ENCODE measurements at places on chromosomes 1 and 21.

- DNase-seq, result no peak
Measured at GRCh38 chr21:31233711-31234110, 110.3 kb downstream of the TIAM1 start.

DNA sequence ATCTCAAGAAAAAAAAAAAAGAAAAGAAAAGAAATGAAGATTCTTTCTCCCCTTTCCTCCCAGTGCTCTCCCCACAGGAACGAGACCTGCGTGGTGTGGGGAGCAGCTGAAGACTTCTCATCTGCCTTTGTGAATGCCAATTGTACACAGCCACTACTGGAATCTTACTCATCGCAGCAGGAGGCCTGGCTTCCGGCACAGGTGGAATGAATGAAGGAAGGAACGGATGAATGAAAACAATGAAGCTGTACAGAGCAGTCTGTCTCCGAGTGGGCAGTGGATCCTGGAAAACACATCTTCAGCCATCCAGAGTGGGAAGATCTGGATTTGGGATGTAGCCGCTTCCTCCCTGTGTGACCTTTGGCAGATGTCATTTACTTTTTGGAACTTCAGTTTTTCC lies 64.9 kb downstream of the RUNX3 start:
- DNase-seq, result no peak

DNA sequence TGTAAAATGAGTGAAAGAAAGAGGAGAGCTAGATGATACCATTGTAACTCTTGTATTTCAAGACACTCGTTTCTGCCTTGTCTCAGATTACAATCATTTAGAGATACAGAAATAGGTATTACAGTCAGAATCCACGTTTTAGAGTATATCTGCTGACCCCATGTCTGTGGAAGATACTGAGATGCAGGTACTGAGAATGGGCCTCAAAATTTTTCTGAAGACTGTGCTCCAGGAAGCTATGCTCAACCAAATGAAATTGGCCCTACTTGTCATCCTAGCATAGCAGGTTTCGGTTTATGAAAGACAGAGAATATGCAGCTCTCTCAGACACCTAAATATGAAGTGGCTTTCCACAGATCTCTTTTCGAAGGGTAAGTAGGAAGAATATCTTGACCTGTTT lies 6.0 kb upstream of the WARS2 start:
- DNase-seq, result no peak

GRCh38 chr1:212178851-212179250 lies 106.4 kb upstream of the PPP2R5A start:
- no peak for DNase-seq

- DNase-seq, result no peak
Measured at GRCh38 chr1:3162322-3162882, 93.4 kb downstream of the PRDM16 start.

GRCh38 chr1:51726544-51727225 lies 109.8 kb downstream of the OSBPL9 start:
- no peak for DNase-seq

- no peak for DNase-seq
Measured at GRCh38 chr1:73044241-73045036, 762.1 kb upstream of the NEGR1 start.

DNA sequence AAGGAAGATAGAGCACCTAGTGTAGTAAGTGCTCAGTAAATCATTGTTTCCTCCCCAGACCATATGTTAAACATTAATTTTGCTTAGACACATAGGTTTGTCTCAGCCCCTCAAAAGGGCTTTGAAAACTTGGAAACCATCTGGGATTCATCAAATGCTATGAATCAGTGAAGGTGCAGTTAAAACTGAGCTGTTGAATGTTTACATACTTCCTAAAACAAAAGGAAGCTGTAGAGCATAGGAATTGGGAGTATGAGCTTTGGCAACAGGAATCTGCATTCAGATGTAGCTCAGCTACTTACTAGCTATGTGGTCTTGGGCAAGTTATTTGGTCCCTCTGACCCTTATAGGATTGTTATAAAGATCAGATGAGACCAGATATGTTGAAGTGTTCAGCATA lies 18.7 kb upstream of the PODN start:
- DNase-seq, result no peak

- no peak for DNase-seq
Measured at GRCh38 chr1:9120312-9120958, 8.5 kb downstream of the GPR157 start.

DNA sequence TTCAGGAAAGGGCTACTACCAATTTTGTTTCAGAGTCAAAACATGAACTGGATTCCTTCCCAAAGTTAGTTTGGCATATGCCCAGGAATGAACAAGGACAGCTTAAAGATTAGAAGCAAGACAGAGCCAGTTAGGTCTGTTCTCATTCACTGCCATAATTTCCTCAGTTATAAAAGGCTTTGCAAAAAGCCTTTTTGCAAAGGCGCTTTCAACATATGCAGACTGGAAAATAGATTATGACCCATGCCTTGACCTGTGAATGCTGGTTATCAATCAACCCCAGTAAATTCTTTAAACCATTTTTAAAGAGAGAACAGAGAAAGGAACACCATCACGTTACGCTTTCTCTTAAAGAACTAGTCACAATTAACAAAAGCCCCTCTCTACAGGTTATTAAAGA lies 1.7 kb upstream of the FRRS1 start:
- DNase-seq, result no peak

DNA sequence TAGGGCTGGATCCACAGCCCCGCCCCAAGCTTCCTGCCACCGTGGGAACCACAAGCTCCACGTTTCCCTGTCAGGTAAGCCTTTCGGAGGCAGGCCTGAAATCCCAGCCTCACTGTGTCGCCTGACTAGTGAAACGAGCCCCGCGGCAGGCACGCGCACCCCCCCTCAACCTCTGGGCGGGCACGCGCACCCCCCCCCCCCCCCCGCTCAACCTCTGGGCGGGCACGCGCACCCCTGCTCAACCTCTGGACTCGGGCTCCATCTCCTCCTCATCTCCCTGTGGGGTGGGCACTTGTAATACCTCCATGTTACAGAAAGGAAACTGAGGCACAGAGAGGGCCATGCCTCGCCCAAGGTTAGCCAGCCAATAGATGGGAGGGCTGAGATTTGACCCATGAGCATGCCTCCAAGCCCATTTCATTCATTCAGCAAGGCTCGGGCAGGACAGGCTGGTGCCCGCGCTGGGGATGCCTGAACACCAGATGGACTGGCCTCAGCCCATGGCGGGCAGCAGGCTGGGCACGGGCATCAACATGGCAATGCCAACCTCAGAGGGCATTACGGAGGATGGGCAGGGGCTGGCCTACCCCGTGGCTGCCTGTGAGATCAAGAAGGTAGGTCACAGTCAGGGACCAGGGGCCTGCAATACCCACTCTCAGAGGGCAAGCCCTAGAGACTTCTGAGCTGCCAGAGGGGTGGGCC lies 4.7 kb downstream of the CFAP410 start:
- DNase-seq, result no peak

- DNase-seq, result no peak
Measured at GRCh38 chr21:19123525-19123924, 719.9 kb upstream of the TMPRSS15 start.

- no peak for DNase-seq
Measured at GRCh38 chr1:238568735-238569134, 678.0 kb upstream of the ZP4 start.

- peak; percentile 63 for DNase-seq
Measured at GRCh38 chr21:34640858-34641257, 25.9 kb upstream of the RCAN1 start.

- no peak for DNase-seq
Measured at GRCh38 chr1:179950651-179951050, 4.0 kb upstream of the CEP350 start.

- no peak for DNase-seq
Measured at GRCh38 chr1:166113031-166113430, 53.8 kb downstream of the FAM78B start.

GRCh38 chr1:92363401-92363800 lies 64.5 kb downstream of the RPAP2 start:
- DNase-seq, result no peak

GRCh38 chr1:229710746-229711145 lies 84.7 kb downstream of the URB2 start:
- DNase-seq, result no peak

DNA sequence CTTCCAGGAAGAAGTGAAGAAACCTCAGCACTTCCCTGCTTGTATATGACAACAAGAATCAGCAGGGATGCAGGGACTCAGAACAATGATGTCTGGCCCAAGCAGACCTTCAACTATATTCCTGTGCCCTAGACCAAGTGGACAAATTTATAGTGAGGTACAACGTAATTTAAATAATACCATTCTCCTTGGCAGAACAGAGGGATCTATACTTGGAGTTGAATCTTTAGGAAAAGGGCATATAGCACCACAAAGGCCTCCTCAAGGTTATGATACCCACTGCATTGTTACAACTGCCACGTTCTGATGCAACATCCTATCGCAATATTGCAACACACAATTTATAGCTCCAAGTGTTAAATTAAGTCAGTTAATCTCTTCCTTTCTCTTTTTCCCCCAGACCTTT lies 29.1 kb upstream of the GFI1 start:
- DNase-seq, result no peak

GRCh38 chr1:225689882-225690459 lies 37.0 kb upstream of the ENAH start:
- no peak for DNase-seq

GRCh38 chr1:8443558-8444194 lies 125.8 kb downstream of the SLC45A1 start:
- DNase-seq, result no peak

- no peak for DNase-seq
Measured at GRCh38 chr1:160620942-160621632, 25.8 kb downstream of the SLAMF1 start.

GRCh38 chr1:48039088-48040054 lies 42.2 kb upstream of the TRABD2B start:
- DNase-seq, result no peak

DNA sequence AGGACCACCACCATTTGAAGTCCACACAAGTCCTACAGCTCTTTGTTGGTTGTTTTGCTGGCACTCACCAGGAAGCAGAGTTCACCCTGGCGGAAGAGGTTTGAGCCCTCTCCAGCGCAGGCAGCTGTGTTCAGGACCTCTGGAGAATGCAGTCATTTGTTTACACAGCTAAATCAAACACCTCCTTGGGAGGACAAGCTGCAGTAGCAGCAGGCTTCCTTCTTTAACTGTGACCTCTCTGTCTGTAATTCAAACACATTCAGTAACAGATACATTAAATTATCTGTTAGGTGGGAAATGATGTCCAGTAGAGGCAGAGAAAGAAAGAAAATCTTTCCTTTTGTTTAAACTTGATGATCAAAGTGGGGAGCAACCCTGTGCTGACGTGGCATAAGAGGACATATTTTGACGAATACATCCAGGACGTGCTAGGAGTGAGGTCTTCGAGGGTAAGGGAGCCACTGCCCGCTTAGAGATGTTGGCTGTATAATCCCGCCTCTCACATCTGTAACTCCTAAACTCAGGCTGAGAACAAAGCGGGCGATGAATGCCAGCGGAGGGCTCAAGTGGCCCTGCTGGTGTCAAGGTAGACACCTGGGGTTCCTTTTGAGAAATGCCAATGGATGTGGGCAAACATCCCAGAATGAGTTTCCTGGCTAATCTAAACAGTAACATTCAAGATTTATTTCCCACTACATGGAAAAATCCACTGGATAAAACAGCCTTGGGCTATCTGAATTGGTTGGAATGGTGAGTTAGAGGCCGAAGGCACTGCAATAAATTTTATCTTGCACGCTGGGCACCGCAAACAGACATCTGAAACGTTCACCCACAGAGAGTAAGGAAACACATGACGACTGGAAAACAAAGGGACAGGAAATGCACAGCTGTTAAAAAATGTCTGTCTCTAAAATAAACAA lies 51.7 kb downstream of the ABCA4 start:
- DNase-seq, result no peak

- DNase-seq, result no peak
Measured at GRCh38 chr1:169902751-169903150, 9.1 kb upstream of the SCYL3 start.

GRCh38 chr21:37876561-37876960 lies 39.7 kb downstream of the KCNJ6 start:
- no peak for DNase-seq

DNA sequence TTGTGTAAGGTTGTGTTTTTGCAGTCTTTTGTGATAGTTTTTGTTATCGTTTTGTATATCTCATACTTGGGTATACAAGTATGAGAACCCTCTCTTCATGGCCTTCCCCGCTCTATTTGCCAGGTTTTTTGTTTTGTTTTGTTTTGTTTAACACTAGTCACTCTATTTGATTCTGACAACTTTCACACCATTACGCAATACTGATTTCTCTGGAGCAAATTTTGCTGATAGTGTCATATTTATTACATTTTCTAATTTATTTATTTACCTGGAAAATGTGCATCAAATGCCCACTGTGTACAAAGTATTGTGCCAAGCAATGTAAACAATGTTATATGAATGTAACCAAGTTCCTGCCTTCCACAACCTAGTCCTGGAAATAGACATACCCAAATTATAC lies 90.1 kb downstream of the LRRC40 start:
- DNase-seq, result no peak

DNA sequence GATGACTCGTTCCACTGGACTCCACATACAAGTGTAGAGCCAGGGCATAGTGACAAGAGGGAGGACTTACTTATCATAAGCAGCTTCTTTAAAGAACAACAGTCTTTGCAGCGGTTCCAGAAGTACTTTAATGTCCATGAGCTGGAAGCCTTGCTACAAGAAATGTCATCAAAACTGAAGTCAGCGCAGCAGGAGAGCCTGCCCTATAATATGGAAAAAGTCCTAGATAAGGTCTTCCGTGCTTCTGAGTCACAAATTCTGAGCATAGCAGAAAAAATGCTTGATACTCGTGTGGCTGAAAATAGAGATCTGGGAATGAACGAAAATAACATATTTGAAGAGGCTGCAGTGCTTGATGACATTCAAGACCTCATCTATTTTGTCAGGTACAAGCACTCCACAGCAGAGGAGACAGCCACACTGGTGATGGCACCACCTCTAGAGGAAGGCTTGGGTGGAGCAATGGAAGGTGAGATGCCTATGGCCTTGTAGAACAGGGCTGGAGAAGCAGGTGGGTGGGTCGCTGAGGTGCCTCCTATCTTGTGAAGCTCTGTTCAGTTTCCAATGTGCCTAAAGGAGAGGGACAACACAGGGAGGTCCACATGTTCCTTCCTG lies 12.1 kb downstream of the MIA3 start:
- no peak for DNase-seq

DNA sequence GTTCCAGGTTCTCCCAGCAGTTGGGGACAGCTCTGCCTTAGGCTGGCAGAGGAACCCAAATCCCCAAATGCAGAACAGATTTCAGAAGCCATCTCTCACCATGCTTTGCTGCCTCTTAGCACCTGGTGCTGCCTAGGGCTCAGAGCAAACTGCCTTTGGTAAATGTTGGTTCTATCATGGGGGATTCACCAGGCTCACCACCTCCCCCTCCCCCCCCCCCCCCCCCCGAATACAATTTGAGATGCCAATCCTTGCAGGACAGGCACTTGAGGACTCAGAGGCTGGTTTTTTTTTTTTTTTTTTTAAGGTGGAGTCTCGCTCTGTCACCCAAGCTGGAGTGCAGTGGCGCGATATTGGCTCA lies 447 bp upstream of the PAQR6 start:
- no peak for DNase-seq

DNA sequence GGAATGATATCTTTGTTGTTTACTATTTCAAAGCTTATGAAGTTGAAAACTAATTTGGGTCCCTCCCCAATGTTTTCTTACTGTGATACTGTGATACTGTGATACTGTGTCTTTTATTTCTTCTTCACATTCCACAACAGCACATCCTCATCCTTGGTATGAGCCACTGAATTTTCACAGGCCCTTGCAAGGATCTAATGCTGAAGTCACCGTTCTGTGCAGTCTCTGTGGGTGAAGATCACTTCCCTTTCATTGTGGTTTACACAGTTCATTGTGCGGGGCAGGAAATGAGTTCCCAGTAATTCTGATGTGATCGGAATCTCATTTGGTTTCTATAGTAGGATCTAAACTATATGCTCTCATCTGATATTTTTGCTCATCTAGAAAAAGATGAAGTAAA lies 32.1 kb upstream of the PAXBP1 start:
- no peak for DNase-seq
